Activated CD8-positive, alpha-beta T cell treated with anti-CD3 and anti-CD28 coated beads for 36 hours (primary cell): ENCODE measurements at places on chromosomes 2 and 18. TPM values are rescaled to one million over a fixed set of nuclear protein-coding genes. Genes with fewer than 3 reads are reported as not detected.

The RAB6D gene
- not detected for total RNA-seq

The DYSF gene
- total RNA-seq, result 3.5 TPM

GRCh38 chr2:176414641-176415040 is 145.4 kb downstream of the MTX2 start:
- H3K36me3 ChIP-seq, result no peaks in the 10 kb centered on the region
- H3K4me3 ChIP-seq, result no peak overlapping the region
- no peak overlapping the region for H3K27ac ChIP-seq
- H3K4me1 ChIP-seq, result no peaks in the 10 kb centered on the region
- peaks cover 32% of the 10 kb centered on the region for H3K27me3 ChIP-seq

- DNase-seq, result no peak
- H3K36me3 ChIP-seq, result peaks cover 2% of the 10 kb centered on the region
- H3K27ac ChIP-seq, result no peak overlapping the region
- no peaks in the 10 kb centered on the region for H3K27me3 ChIP-seq
Observed at GRCh38 chr2:11242542-11243174, 87.4 kb downstream of the SLC66A3 start.

GRCh38 chr2:32358111-32358482 is 1.3 kb downstream of the BIRC6 start:
- peak overlapping the region; percentile 83 for H3K4me3 ChIP-seq
- H3K27ac ChIP-seq, result peak overlapping the region; percentile 85
- peaks cover 36% of the 10 kb centered on the region for H3K4me1 ChIP-seq
- no peaks in the 10 kb centered on the region for H3K27me3 ChIP-seq

DNA sequence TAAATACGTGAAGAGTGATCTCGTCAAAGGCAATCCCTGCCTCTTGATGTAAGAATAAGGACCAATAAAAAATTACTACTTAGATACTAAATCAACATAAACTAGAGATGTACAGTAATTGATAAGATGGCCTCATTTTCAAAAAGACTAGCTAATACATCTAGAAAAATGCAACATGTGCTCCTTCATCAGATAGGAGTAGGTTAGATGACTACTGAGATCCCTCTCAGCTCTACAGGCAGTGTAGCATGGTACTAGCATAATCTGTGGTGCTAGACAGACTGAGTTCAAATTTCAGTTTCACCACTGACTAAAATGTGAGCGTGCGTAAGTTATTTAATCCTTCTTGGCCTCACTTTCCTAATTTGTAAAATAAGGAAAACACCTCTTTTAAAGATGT is 82.6 kb upstream of the FRZB start:
- no peak for DNase-seq
- no peak overlapping the region for H3K27ac ChIP-seq
- H3K4me1 ChIP-seq, result peaks cover 12% of the 10 kb centered on the region

DNA sequence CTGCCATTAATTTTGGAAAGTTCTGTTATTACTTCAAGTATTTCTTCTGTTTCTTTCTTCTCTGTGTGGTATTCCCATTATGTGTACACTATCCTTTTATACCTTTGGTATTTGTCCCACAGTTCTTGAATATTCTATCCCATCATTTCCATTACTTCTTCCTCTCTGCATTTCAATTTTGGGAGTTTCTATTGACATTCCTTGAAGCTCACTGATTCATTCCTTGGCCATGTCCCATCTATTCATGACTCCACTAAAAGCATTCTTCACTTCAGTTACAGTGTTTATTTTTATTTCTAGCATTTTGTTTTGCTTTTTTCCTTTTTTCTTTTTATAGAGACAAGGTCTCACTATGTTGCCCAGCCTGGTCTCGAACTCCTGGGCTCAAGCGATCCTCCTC is 30.3 kb downstream of the PROC start:
- no peak overlapping the region for H3K4me3 ChIP-seq
- H3K27ac ChIP-seq, result no peak overlapping the region
- no peak for DNase-seq

GRCh38 chr2:185208261-185208660 is 530.3 kb upstream of the FSIP2 start:
- no peaks in the 10 kb centered on the region for H3K27me3 ChIP-seq
- H3K4me1 ChIP-seq, result no peaks in the 10 kb centered on the region
- H3K27ac ChIP-seq, result no peak overlapping the region
- H3K4me3 ChIP-seq, result no peak overlapping the region
- H3K36me3 ChIP-seq, result no peaks in the 10 kb centered on the region

DNA sequence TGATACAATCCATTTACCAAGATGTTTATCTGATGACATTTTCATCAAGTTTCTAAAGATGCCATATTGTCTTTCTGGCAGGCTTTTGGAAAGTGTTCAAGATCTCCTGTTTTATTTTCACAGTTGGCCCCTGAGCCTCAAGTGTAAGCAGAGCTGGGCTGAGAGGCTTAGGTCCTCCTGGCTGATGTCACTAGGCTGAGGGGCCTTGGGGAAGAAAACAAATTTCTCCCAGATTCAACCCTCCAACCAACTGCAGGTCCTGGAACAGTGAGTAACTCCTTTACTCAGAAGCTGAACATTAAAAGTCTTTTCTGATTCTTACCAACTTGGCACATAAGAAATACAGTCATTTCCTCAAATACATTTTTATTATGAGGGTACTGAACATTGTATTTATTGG is 14.9 kb upstream of the IL1RL1 start:
- no peak for DNase-seq
- no peaks in the 10 kb centered on the region for H3K36me3 ChIP-seq
- H3K4me1 ChIP-seq, result peaks cover 45% of the 10 kb centered on the region
- no peak overlapping the region for H3K4me3 ChIP-seq
